ENCODE measurements at places on chromosomes 13 and 19.

DNA sequence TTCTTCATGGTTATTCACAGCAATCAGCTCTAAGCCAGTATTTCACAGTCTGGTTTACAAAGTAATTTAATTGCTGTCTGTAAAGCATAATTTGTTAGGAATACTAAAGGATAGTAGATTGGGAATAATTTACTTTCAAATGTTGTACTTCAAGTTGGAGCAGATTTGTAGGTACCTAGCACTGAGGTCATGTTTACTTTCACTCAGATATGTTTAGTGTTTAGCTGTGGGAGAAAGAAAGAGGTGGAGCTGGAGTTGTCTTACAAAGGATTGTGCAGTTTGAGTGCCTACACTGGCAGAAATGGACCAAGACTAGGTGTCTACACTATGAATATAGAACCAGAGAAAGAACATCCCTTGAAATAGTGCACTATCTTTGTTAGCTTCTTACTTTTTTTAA is 464.6 kb downstream of the PCDH9 start:
- DNase-seq, result no peak

- peak; percentile 60 for DNase-seq
These were observed 21.9 kb upstream of the CPB2 start for GRCh38 chr13:46126552-46127357.

DNA sequence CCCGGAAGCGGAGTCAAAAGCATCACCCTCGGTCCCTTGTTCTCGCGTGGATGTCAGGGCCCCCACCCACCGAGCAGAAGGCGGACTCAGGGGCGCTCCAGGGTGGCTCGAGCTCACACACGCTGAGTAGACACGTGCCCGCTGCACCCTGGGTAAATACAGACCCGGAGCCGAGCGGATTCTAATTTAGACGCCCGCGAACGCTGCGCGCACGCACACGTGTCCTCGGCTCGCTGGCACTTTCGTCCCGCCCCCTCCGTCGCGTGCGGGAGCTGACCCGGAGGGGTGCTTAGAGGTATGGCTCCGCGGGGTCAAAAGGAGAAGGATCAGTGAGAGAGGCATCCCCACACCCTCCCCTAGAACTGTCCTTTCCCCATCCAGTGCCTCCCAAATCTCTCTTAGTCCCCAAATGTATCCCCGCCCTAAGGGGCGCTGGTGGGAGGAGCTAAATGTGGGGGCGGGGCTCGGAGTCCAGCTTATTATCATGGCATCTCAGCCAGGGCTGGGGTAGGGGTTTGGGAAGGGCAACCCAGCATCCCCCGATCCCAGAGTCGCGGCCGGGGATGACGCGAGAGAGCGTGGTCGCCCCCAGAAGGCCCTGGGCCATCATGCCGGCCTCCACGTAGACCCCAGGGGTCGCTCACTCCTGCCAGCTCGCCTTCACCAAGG is 451 bp upstream of the ICAM5 start:
- peak; percentile 75 for DNase-seq

- DNase-seq, result no peak
These were observed 100.2 kb downstream of the KL start for GRCh38 chr13:33116321-33117010.

- DNase-seq, result peak; percentile 75
These were observed 3.5 kb downstream of the RNF113B start for GRCh38 chr13:98173431-98174152.

DNA sequence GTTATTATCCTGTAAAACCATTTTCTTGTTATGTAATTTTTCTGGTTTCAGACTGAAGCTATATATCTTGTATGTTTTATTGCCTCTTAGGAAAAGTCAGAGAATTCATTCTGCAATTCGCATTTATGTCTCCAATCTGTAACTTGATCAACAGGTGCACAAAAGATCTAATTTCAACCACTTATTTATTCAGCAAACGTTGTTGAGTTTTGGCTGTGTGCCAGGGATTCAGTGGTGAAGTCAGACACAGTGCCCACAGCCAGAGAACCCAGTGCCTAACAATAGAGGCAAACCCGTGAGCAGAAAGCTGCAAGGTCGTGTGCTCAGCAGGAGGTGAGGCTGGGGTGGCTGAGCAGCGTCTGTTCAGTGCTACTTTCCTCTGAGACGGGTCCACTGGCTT is 119.5 kb upstream of the MCF2L start:
- no peak for DNase-seq

DNA sequence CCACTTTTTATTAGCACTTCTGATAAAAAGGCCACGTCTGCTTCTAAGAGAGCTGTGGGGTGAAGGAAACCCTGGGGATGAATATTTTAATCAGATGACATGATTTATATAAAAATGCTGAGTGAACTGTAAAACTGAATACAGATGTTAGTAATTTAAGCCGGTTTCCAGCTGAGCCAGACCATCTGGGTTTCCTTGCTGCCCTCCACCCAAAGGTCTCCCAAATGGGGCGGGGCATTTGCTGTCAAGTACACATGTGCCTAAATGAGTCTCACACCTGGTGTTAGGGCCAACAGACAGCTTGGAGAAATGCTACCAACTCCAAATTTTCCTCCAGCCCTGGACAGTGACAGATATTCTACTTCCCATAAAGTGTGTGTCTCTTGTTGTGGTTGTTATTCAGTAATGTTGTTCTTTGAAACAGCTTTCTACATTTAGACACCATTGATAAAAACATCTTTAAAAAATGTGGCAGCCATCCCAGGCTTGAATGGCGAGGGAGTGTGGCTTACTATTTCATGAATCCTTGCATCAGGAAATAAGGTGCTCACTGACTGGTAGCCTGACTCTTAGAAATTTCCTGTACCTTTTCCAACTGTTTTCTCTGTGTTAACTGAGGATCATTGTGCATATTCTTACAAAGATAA is 350.4 kb downstream of the MTUS2 start:
- DNase-seq, result no peak

DNA sequence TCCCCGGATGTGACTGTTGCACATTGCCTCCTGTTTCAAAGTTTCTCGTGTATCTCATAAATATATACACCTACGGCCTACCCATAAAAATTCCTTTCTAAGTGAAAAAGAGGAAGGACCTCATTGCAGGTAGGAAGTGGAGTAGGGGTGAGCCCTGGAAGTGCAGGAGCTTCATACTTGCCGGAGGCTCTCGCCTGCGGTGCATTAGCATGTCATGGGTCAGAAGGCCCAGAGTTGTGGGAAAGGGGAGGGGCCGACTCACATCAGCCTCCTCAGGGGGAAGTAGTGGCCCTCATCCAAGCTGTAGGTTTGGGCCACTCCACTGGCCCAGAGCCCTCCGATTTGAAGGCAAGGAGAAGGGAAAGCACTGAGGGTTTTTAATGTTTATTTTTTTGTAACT is 26.0 kb upstream of the IRS2 start:
- no peak for DNase-seq

DNA sequence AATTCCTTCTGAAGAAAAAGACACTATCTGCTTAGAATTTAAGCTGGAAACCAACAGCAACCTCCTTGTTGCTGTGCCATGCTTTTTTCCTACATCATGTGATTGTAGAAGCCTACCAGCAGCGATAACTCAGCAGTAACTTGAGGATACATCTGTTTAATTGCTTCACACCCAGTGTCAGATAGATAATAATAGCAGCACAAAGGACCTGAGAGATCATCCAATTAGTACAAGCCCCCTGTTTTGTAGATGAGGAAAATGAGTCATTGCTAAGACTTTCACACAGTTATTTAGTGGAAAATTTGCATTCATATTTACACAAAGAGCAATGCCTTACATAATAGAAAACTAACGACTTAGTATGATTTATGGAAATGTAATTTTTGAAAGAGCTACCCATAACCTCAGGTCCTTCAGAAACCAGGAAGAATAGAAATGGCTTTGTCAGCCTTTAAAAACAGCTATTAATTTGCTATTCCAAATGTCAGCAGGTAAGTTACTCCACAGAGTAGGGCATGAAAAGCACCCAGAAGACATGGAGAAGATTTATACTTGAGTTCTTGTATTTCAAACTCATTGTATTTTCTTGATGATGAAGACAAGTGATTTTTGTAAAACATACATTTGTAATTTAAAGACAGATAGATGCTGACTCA is 93.7 kb upstream of the SGCG start:
- no peak for DNase-seq

GRCh38 chr13:28496188-28496564 is 1.2 kb upstream of the FLT1 start:
- DNase-seq, result no peak

DNA sequence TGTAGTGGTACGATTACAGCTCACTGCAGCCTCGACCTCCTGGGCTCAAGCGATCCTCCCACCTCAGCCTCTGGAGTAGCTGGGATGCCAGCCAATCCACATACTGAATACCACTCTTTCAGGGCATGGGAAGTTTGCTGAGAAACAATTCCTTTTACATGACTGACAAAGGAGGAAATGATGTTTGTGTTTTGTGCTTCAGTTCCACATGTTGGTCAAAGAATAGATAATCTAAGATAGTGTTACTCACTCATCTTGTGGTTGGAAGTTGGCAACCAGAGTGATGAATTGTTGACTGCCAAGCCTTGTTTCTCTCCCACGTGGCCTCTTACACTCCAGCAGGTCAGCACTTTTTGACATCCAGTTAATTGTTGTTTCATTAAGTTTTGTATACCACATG is 7.6 kb downstream of the MBD3L2B start:
- DNase-seq, result peak; percentile 98

- no peak for DNase-seq
These were observed 3.7 kb downstream of the KLK10 start for GRCh38 chr19:51015691-51016267.

DNA sequence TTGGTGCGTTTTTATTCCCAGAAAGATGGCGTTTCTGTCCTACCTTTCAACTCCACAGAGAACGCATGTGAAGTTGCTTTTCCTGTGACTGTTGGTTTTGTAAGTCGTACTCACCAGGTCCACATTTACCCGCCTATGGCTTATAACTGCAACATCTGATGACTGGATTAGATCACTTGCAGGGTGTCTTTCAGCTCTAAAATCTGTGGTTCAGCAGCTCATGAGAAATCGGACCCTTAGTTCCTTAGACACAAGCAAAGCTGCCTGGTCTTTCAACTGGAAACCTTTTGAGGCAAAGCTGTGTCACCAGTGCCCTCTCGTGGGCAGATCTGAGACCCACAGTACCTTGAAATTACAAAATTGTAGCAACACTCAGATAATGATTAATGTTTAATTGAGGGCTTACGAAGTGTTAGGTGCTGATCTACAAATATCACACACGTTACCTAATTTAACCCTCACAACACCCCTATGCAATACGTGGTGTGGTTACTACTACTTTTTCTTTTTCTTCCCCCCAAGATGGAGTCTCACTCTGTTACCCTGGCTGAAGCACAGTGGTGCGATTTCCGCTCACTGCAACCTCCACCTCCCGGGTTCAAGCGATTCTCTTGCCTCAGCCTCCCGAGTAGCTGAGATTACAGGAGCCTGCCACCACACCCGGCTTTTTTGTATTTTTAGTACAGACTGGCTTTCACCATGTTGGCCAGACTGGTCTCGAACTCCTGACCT is 65.4 kb downstream of the RUBCNL start:
- peak; percentile 41 for DNase-seq

DNA sequence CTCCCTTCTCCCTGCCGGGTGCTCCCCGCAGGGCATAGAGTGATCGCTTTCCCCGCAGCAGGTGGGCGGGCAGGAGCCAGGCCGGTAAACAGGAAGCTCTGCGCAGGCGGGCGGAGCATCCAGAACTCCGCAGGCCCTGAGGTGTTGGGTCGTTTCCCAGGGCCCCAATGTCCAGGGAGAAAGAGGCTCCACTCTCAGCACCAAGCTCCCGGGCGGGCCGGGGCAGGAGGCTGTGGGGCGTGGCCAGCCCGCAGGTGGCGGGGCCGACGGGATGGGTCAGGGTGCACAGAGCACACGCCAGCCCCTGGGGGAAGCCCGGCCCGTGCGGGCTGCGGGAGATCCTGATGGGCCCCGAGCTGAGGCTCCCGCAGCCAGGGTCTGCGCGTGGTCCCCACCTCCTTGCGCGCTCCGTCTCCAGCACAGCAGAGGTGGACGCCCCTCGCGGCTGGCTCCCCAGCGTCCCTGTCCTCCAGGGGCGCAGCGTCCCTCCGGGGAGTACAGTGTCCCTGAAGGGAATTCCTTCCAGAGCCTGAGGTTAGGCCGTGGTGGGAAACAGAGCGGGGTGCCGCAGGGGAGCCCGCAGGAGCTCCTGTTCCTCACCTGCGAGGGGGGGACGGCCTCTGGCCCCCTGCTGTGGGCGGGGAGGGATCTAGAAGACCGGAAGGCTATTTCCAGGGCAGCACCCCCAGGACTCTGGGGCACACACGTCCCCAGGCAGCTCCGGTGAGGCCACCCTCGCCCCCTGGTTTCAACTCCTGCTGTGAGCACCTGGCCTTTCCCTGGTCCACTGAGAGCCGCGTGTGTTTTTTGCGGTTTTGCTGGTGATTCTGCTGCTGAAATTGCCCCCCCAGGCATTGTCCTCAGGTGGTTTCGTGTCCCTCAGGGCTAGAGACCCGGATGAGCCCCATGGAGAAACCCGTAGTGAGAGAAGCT is 12.2 kb downstream of the PIP5K1C start:
- DNase-seq, result no peak

DNA sequence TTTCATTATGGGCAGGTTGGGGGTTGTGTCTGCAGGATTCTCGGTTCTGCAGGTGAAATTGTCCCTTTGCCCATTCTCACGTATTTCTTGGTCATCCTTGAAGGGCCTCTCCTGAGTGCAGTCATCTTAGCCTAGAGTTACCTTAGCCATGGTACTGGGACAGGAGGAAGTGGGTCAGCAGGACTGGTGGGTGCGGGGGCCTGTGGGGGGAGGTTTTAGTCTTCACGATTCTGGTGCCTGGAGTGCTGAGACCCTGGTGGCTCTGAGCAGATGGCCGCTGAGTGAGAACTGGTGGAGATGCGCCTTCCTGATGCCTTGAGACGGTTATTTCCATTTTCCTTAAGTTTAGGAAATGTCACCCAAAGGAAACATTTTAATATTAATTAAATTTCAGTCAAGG is 11.8 kb downstream of the COL4A2 start:
- DNase-seq, result no peak

DNA sequence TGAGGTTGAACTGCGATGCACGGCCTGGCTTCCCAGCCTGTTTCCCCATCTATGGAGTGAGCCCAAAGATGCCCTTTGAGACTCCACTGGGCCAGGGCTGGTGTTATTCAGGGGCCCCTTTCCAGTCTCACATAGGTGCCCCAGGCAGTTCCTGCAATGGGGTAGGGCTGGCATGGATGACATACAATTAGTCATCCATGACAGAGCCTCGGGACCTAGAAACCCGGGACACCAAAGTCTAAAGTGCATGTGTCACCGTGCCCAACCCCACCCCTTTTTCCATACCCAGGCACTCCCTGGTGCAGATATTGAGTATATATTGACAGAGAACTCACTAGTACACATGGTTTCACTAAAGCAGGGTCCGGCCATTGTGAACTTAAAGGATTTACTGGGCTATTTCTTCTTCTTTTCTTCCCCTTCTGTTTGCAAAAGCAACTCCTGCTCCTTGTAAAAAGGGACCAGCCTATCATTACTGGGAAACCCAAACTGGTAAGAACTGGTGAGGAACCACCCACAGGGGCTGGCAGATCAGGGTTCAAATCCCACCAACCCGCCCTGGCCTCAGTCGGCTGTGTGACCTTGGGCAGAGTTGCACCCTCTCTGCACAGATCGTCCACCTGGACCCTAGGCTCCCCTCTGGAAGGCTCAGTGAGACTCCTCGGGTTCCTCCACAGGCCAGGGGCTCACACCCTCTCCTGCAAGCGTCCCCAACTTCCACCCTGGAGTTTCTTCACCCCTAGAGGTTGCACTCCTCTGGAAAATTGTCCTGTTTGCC is 2.7 kb downstream of the B3GNT3 start:
- DNase-seq, result peak; percentile 25
